ENCODE measurements at places on chromosomes 11 and 22.
A peak's percentile ranks its signal among the peaks of the same experiment; 100 is the strongest.

GRCh38 chr22:27431896-27432295 lies 369.7 kb downstream of the MN1 start:
- no peak for DNase-seq

GRCh38 chr11:8219257-8220021 lies 44.2 kb downstream of the LMO1 start:
- peak; percentile 84 for DNase-seq

DNA sequence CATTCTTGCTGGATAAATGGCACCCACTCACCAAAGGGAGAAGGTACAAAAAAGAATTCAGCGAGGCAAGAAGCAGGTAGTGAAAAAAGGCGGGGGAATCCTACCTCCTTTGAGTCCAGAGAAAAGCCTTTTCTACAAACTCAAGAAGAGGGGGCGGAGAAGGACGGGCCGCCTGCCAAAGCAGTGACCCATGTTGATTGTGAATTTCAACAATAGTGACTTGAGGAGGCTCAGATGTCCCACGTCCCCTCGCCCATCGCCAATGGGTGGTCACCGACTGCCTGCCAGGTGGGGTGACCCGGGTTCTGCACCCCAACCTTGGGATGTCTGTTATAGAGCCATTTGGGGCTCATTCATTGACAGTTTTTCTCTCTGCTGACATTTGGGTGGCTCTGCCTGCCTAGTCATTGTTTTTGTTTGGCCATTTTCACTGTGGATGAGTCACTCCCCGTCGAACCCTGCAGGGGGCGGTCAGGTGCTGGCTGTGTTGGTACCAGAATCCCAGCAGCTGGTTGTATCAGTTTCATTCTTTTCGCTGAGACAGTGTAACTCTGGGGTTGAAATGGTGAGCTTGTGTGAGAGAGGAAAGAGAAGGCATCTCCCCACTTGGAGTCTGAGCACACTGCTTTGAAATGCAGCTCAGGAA lies 163.4 kb upstream of the NCAM1 start:
- peak; percentile 82 for DNase-seq

DNA sequence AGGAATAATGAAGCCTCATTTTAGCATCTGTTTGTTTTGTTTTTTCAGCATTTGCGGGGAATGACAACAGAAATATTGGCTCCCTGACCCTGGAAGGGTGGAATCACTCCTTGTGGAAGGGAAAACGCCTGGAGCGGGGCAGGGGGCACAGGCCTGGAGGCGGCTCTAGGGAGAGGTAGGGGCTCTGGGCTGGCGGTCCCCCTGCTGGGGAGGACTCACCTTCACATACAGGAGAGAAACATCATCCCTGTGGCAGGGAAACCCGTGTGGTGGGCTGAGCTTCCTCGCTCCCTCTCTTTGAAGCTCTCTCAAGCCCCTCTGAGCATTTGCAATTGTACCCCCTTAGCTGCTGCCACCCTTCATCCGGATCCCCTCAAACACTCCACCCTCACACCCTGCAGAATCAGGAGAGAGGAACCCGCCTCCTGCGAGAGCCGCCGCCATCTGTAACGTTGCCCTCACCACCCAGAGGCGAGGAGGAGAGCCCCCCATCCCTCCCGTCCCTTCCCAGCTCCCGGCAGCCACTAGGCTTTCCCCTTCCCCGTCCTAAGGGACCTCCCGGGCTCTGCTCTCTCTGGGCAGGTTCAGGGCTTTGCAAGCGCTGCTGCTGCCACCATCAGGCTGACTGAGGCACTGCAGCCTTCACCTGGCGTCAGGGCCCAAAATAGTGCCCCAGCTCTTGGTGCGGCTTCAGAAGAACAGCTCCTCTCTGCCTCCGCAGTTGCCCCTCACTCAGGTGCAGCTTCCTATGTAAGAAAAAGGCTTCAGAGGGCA lies 10.4 kb downstream of the KIRREL3 start:
- peak; percentile 94 for DNase-seq

GRCh38 chr11:134033696-134034491 lies 35.0 kb upstream of the JAM3 start:
- peak; percentile 95 for DNase-seq

Measured in H9 (cell line).